ENCODE measurements at places on chromosomes 4 and X. TPM values are rescaled to one million over a fixed set of nuclear protein-coding genes. Genes with fewer than 3 reads are reported as not detected.
A peak's percentile ranks its signal among the peaks of the same experiment; 100 is the strongest.

GRCh38 chr4:147991543-147992283 lies 259.8 kb downstream of the ARHGAP10 start:
- H3K27me3 ChIP-seq, result no peaks in the 10 kb centered on the region
- no peak for DNase-seq
- no peak overlapping the region for H3K4me3 ChIP-seq
- no peak overlapping the region for H3K27ac ChIP-seq
- H3K36me3 ChIP-seq, result no peaks in the 10 kb centered on the region

DNA sequence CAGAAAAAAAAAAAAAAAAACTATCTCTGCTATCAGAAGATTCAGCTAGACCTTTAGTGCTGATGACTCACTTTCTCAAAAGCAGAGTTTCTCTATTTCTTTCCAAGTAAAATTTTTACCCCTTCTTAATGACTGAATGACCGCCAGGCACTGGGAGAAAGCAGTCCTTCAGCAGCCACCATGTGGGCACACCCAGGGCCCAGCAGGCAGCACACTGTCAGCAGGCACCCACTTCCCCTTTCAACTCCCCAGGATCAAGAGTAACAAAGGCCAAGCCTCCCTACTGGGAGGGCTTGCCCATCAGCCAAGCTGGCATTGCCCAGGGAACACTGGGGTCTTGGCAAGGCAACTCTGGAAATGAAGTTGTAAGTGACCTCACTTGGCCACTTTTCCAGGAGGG lies 201.9 kb upstream of the MAMLD1 start:
- no peak for DNase-seq
- no peak overlapping the region for H3K4me3 ChIP-seq
- no peaks in the 10 kb centered on the region for H3K27me3 ChIP-seq
- no peak overlapping the region for H3K27ac ChIP-seq

DNA sequence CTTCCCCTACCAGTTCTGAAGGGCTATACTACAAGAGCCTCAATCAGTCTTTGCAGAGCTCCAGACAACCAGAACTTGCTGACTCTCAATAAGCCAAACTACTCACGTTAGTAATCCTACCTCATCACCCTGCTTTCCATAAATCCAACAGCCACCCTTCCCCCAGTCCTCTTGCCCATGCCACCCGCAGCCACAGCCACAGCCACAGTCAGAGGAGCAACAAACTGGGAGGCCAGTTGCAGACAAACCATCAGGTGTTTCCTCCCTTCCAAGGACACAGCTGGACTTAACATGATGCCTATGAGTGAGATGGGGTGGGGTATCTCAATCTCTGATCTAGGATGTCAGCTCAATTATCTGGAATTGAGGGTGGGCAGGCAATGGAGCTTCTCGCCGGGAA lies 1.0 kb downstream of the GABRA3 start:
- peaks cover 2% of the 10 kb centered on the region for H3K27me3 ChIP-seq
- no peak for DNase-seq
- H3K27ac ChIP-seq, result no peak overlapping the region
- H3K36me3 ChIP-seq, result no peaks in the 10 kb centered on the region
- H3K4me3 ChIP-seq, result no peak overlapping the region
- H3K4me1 ChIP-seq, result no peaks in the 10 kb centered on the region

- no peaks in the 10 kb centered on the region for H3K27me3 ChIP-seq
- H3K27ac ChIP-seq, result no peak overlapping the region
- no peaks in the 10 kb centered on the region for H3K36me3 ChIP-seq
These were observed 6.5 kb upstream of the GJB1 start for GRCh38 chrX:71216485-71216884.

DNA sequence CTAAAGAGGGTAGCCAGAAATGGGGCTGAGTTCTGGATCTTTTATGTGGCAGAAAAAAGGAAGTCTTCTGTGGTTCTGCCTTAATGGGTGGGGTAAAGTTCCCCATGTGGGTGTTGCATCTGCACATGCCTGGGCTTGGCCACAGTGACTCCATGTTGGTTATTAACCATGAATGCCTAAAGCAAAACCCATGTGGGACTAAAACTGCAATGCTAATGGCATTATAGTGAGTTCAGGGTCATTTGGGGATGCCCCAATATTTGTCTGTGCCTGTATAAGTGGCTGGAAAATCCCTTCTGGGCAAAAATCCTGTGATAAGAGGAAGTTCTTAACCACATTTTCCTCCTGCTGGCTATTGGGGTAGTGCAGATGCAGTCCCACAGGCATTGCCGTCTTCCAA lies 857.4 kb downstream of the FAT4 start:
- H3K27ac ChIP-seq, result no peak overlapping the region
- H3K36me3 ChIP-seq, result no peaks in the 10 kb centered on the region
- DNase-seq, result no peak
- no peak overlapping the region for H3K4me3 ChIP-seq
- H3K4me1 ChIP-seq, result no peaks in the 10 kb centered on the region
- no peaks in the 10 kb centered on the region for H3K27me3 ChIP-seq

- H3K27me3 ChIP-seq, result no peaks in the 10 kb centered on the region
- H3K4me3 ChIP-seq, result no peak overlapping the region
- no peaks in the 10 kb centered on the region for H3K36me3 ChIP-seq
- DNase-seq, result no peak
- H3K27ac ChIP-seq, result no peak overlapping the region
These were observed 611.4 kb downstream of the KCTD8 start for GRCh38 chr4:43837171-43837570.

- no peak for DNase-seq
- H3K27ac ChIP-seq, result peak overlapping the region; percentile 69
- peaks cover 31% of the 10 kb centered on the region for H3K36me3 ChIP-seq
- H3K4me3 ChIP-seq, result peak overlapping the region; percentile 43
- H3K4me1 ChIP-seq, result peaks cover 68% of the 10 kb centered on the region
These were observed 3.9 kb downstream of the RAB9A start for GRCh38 chrX:13692771-13693231.

- DNase-seq, result no peak
- no peaks in the 10 kb centered on the region for H3K27me3 ChIP-seq
- no peaks in the 10 kb centered on the region for H3K4me1 ChIP-seq
- no peak overlapping the region for H3K4me3 ChIP-seq
- H3K27ac ChIP-seq, result no peak overlapping the region
- H3K36me3 ChIP-seq, result no peaks in the 10 kb centered on the region
These were observed 880.6 kb upstream of the FRG1 start for GRCh38 chr4:189060104-189060503.

GRCh38 chrX:118519411-118520215 lies 24.0 kb downstream of the DOCK11 start:
- no peak for DNase-seq
- H3K36me3 ChIP-seq, result peaks cover 15% of the 10 kb centered on the region
- H3K27ac ChIP-seq, result peak overlapping the region; percentile 82
- H3K27me3 ChIP-seq, result no peaks in the 10 kb centered on the region
- H3K4me1 ChIP-seq, result peaks cover 70% of the 10 kb centered on the region

GRCh38 chr4:109590905-109591304 lies 30.9 kb downstream of the MCUB start:
- H3K4me3 ChIP-seq, result no peak overlapping the region
- H3K36me3 ChIP-seq, result peaks cover 21% of the 10 kb centered on the region
- no peaks in the 10 kb centered on the region for H3K27me3 ChIP-seq
- DNase-seq, result no peak
- peak overlapping the region; percentile 43 for H3K27ac ChIP-seq
- H3K4me1 ChIP-seq, result peaks cover 50% of the 10 kb centered on the region

GRCh38 chrX:137352101-137352660 lies 213.7 kb upstream of the ZIC3 start:
- H3K27ac ChIP-seq, result no peak overlapping the region
- DNase-seq, result no peak
- H3K36me3 ChIP-seq, result no peaks in the 10 kb centered on the region
- no peak overlapping the region for H3K4me3 ChIP-seq
- H3K27me3 ChIP-seq, result no peaks in the 10 kb centered on the region
- H3K4me1 ChIP-seq, result peaks cover 4% of the 10 kb centered on the region

GRCh38 chrX:120761810-120762209 lies 113.9 kb downstream of the CT47B1 start:
- no peak overlapping the region for H3K27ac ChIP-seq
- DNase-seq, result no peak
- no peaks in the 10 kb centered on the region for H3K36me3 ChIP-seq
- H3K27me3 ChIP-seq, result no peaks in the 10 kb centered on the region
- no peak overlapping the region for H3K4me3 ChIP-seq

GRCh38 chrX:123217728-123218127 lies 33.6 kb downstream of the GRIA3 start:
- H3K27me3 ChIP-seq, result no peaks in the 10 kb centered on the region
- no peak for DNase-seq
- H3K4me3 ChIP-seq, result no peak overlapping the region

DNA sequence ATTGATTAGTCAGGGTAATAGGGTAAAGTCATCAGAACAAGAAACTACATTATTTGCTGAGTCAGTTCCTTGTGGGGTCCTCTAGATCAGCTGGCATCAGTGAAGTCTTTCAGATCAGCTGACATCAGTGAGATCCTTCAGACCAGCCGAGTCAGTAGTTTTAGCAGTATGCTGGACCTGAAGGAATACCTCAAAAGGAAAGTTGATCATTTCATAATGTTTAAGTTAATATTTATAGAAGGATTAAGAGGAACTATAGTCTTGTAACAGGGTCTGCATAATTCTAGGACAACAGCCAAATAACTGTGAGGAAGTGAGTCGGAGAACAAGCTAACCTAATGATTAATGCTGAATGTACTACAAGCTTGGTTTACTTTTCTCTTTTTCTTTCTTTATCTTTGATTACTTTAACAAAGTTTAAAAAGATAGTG lies 958 bp upstream of the UGT2B7 start:
- H3K36me3 ChIP-seq, result no peaks in the 10 kb centered on the region
- no peak overlapping the region for H3K27ac ChIP-seq
- H3K27me3 ChIP-seq, result no peaks in the 10 kb centered on the region
- H3K4me3 ChIP-seq, result no peak overlapping the region
- H3K4me1 ChIP-seq, result no peaks in the 10 kb centered on the region
- DNase-seq, result no peak

DNA sequence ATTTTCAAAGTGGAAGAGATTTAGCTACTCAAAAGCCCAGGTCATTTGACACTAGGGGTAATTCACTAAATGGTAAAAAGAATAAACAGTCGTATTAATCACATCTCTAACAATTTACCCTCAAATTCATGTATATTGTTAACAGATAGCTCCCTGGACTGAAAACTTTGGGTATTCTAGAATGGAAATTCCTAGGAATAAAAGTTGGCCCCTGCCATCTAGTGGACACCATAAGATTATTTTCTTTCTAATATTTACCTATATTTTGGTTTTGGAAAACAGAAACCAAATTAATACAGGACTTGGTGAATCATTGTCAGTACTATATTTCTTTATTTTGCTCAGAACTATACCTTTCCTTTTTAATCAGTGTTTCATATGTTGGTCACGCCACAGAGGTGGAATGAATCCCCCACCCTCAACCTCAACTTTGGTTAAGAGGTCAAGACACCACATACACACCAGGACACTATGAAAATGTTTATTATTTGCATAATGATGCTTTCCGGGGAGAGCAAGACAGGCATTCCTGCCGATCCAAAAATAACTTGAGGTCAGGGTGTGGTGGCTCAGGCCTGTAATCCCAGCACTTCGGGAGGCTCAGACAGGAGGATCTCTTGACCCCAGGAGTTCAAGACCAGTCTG lies 96.2 kb upstream of the APOOL start:
- no peaks in the 10 kb centered on the region for H3K4me1 ChIP-seq
- H3K4me3 ChIP-seq, result no peak overlapping the region
- no peaks in the 10 kb centered on the region for H3K27me3 ChIP-seq
- no peak overlapping the region for H3K27ac ChIP-seq
- no peak for DNase-seq

Gene PHKA2
- total RNA-seq, result 26.1 TPM

Gene DDX53
- total RNA-seq, result not detected

Gene TMEM255A
- total RNA-seq, result not detected

Gene S100P
- 4.3 TPM for total RNA-seq

Gene CFAP99
- not detected for total RNA-seq

Gene SUPT20HL1
- not detected for total RNA-seq

Gene RNF175
- not detected for total RNA-seq
